ENCODE measurements at places on chromosomes 7 and 10. TPM values are rescaled to one million over a fixed set of nuclear protein-coding genes. Genes with fewer than 3 reads are reported as not detected.

The SHTN1 gene
- 1.8 TPM for total RNA-seq

The CPA2 gene
- total RNA-seq = not detected

The PRR15 gene
- 0.22 TPM for total RNA-seq

The ZWINT gene
- total RNA-seq = 25.2 TPM

The FAM237B gene
- total RNA-seq = 0.22 TPM

The FAM131B gene
- 2.3 TPM for total RNA-seq

The KBTBD2 gene
- total RNA-seq = 56.4 TPM

The GRID1 gene
- total RNA-seq = 0.33 TPM

The LRRD1 gene
- not detected for total RNA-seq

The FRMD4A gene
- 48.5 TPM for total RNA-seq

The GNAI1 gene
- 56.4 TPM for total RNA-seq

The OPN1SW gene
- not detected for total RNA-seq

The HECW1 gene
- 0.62 TPM for total RNA-seq

The PPP1R17 gene
- total RNA-seq = not detected

The HMX2 gene
- total RNA-seq = not detected

The OR13A1 gene
- not detected for total RNA-seq

The GOLGA7B gene
- total RNA-seq = not detected

The JCAD gene
- total RNA-seq = 2.5 TPM

The OR6B1 gene
- total RNA-seq = not detected

The ELMO1 gene
- 0.50 TPM for total RNA-seq

The MMRN2 gene
- total RNA-seq = 14.9 TPM

The GIMAP6 gene
- 0.25 TPM for total RNA-seq

The SEC31B gene
- total RNA-seq = 1.2 TPM

The NXPH1 gene
- not detected for total RNA-seq

The BHLHA15 gene
- total RNA-seq = 1.3 TPM

The CDHR3 gene
- total RNA-seq = 4.0 TPM

The MMP21 gene
- total RNA-seq = under 0.01 TPM

The GPR15LG gene
- total RNA-seq = not detected

The SEMA3D gene
- total RNA-seq = 13.4 TPM

The RAPGEF5 gene
- total RNA-seq = 0.75 TPM

The VSTM4 gene
- 1.1 TPM for total RNA-seq

The KCP gene
- 0.55 TPM for total RNA-seq

The NUTM2D gene
- 0.62 TPM for total RNA-seq

The AGR2 gene
- under 0.01 TPM for total RNA-seq

The ACHE gene
- total RNA-seq = 0.25 TPM

The CACNB2 gene
- 0.33 TPM for total RNA-seq

The ELAPOR2 gene
- 3.3 TPM for total RNA-seq

The TMEM236 gene
- total RNA-seq = 0.11 TPM
